ENCODE measurements at places on chromosomes 3 and 15.

DNA sequence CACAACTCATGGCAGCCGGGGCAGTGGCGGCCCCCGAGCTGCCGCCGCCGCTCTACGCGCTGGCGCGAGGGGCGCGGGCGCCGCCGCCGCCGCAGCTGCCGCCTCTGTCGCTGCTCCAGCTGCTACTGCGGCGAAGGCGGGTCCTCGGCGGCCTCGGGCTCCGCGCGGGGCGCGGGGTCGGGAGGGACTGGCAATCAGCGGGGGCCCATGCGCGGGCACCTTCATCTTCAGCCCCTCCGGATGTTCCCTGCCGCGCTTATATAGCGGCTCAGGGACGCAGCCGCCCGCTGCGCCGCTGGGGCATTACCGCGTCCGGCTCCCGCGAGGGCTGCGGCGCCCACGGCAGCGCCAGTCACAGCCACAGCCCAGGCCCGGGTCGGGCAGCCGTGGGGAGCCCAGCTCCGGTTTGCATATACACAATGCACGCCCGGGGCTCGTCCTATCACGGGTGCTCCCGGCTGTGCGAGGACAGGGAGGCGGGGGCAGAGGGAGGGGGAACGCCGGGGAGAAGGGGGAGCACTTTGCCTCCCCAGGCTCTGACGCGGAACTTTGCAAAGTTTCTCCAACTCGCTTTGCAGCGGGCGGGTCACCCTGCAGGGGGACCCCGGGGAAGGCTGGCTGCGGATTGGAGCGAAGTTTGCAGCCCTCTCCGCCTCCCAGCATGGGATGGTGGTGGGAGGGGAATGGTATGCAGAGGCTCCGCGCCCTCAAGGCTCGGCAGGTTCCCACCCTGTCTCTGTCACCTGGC lies at the start of gene VGLL3:
VGLL3 (minus strand) TSS at position 416 of the 748 bp plus-strand sequence; CDS start at position 10, 406 bp downstream.
- DNase-seq: peak; percentile 9

- DNase-seq: peak; percentile 57
These were observed 24.8 kb downstream of the TMOD2 start for GRCh38 chr15:51775967-51776816.

DNA sequence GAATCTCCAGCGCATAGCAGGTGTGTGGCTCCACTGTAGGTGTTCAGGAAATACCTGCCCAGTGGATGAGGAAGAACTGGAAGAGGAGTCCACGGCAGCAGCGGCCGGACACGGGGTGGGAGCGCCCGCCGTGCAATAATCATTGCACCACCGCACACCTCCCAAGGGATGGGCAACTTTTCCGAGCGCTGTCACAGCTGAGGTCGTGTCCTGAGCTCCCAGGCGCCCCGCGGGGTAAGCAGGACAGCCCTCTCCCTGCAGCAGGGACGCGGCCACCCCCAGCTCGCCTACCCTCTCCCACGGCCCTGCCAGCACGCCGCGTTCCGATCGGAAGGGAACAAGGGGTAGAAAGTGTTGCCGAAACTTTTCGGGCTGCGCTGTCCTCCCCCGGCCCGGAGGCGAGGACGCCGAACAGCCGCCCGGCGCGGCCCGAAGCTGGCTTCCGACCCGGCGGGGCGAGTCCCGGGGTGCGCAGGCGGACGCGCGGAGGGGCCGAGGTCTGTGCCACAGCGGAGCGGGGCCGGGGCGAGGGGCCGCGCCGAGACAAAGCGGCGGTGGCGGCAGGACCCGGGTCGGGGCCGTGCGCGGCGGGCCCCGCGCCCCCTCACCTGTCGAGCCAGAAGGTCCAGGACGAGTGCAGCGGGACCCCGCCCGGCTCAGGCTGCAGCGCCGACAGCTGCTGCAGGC lies 475 bp downstream of the EIF4E3 start:
- peak; percentile 59 for DNase-seq

DNA sequence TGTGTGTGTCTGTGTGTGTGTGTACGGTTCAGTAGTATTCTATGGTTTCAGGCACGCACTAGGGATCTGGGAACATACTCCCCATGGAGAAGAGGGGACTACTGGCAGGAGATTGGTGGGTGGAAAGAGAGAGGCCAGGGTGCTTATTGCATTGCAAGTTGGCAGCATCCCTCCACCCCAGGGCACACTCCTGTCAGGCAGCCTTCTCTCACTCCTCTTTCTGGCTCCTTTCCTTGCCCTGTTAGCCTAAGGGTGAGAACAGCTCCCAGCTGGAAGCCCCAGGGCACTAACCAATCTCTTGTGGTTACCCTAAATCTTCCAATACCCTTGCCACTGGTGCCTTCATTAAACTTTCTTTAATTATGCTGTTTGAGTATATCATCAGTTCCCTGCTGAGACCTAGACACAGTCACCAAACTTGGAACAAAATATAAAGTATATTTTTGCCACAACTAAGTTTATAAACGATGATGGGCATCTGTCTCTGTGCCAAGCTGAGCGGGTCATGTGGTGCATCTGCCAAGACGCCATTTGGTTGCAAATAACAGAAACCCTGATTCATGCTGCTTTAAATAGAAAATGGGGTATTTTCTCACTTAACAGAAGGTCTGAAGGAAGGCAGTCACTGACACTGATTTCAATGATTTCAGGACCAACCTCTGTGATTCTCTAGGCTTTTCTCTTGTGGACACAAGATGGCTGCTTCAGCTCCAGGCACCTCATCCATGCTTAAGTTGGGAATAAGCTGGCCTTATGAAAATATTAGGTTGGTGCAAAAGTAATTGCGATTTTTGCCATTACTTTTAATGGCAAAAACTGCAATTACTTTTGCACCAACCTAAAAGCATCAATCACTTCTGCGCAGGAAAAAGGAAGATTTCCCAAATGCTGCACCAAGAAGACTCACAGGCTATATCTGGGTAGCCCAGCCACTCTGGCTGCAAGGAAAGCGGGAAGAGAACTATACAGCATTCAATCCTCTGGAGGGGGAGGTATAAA lies 476.9 kb upstream of the PROK2 start:
- DNase-seq: no peak

GRCh38 chr3:59717679-59718205 lies 667.9 kb upstream of the CFAP20DC start:
- DNase-seq: no peak

DNA sequence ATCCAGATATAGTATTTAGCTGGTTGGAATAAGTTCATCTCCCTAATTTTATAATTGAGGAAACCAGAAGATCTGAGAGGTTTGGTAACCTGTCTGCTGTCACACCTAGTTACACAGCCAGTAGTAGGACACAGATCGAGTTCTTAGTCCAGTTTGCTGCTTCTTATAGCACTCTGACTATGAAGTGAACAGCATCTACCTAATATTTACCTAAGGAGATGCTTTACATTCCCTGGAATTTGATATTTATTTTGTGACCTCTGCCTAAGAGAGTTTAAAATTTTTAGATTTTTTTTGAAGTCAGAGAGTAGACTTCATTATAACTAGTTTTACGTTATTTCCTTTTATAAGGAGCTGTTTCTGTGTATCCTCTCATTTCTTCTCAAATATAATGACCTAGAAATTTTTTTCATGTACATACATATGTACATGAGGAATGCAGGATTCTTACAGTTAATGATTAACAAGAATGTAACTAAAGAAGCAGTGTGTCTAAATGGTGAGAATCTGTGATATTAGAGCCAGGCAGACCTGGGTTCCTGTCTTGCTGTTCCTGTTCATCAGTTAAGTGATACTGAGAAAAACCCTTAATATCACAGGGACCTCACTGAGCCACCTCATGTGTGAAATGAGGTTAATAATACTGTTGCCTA lies 4.3 kb downstream of the ARHGEF26 start:
- DNase-seq: no peak

DNA sequence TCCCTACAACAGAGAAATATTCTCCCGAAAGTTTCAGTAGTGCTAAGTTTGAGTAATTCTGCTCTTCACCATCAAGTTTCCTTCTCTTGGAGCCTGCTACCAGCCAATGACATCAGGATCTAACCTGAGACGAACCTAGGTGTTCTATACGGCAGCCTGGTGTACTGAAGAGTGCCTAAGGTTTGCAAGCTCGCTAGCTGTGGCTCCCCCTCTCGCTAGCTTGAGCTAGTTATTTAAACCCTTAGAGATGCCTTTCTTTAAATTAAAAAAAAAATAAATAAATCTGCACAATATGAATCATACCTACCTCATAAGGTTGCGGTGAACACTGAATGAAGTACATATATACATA lies 1.4 kb upstream of the COL8A1 start:
- DNase-seq: no peak

- DNase-seq: peak; percentile 2
These were observed 179.8 kb downstream of the THSD4 start for GRCh38 chr15:71294911-71295602.

GRCh38 chr3:35659768-35660167 lies 20.4 kb downstream of the ARPP21 start:
- DNase-seq: no peak

GRCh38 chr3:131728898-131729642 lies 226.3 kb upstream of the MRPL3 start:
- no peak for DNase-seq

GRCh38 chr3:133472889-133473288 lies 73.0 kb downstream of the BFSP2 start:
- DNase-seq: no peak

DNA sequence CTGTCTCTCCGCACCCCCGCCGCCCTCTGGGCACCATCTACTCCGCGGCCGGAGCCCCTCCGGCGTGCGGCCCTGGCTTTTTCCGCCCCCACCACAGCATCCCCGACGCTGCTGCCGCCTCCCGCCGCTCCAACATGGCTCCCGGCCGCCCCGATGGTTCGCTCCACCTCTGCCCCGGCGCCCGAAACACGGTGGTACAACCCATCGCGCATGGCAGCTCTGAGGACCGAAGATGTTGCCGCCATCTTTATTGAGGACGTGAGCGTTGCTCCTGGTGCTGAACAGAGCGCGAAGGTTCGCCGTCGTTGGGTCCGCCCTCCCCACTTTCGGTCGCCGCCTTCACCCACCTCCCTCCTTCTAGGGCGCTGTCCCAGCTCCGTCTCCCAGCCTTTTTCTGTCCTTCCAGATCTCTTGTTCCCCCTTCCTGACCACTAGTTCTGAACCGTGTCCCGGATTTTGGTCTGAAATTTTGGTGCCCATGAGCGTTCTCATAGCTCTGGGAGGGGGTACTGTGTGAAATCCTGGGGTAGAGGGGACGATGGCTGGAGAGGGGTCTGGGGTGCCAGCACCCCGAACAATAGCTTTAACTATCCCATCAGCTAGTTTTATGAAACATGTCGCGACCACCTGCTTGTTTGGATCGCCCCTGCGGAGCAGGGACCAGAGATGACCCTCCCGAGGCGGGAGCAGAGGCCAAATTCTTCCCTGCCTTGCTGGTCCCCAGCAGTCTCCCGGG lies at the start of gene CELSR3:
CELSR3 (minus strand) TSS at position 134 of the 736 bp plus-strand sequence. CDS start 252 bp downstream, outside the sequence.
- peak; percentile 75 for DNase-seq

DNA sequence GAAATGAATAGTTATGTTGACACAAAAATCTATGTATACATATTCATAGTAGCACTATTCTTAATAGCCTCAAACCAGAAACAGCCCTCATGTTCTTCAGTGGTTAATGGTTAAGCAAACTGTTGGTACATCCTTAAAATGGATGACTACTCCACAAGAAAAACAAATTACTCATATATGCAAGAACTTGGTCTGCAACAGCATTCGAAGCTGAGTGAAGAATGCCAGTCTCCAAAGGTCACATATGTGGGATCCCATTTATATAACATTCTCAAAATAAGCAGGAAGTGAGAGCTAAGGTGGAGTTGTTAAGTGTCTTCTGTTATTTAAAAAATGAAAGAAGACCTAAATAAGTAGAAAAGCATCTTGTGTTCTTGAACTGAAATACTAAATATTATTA lies 365.7 kb downstream of the GABRG3 start:
- DNase-seq: no peak

DNA sequence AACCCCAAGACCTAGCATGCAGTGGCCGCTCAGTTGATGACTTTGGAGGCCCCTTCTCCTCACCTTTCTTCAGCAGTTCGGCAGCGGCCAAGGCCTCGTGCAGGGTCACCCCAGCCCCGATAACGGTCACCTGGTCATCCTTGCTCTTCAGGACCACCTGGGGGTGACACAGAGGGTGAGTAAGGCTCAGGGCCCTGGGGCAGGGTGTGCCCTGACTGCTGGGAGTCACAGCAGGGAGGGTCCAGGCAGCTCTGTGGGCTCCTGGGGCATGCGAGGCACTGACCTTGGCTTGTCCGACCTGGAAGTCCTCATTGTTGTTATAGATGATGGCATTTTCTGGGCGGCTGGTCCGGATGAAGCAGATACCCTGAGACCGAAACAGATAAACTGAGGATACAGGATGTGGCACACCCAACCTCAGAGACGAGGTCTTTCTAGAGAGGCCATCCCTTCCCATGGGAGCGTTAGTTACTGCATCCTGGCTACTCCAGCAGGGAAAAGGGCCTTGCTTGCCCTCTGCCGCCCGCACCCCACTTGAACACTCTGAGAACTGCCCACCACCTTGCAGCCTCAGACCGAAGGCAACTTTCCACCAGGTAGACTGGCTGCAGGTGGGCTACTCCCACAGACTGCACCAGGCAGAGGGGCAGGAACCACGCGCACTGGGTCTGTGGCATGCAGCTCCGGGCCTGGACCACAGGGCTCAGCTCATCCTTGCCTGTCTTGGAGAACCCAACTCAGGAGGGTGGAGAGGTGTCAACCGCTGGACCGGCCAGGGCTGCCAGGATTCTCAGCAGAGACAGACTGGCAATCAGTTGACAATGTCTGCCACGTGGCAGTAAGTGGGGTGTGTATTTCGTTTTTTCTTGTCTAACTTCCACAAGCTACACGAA lies 27.6 kb downstream of the TKT start:
- no peak for DNase-seq

DNA sequence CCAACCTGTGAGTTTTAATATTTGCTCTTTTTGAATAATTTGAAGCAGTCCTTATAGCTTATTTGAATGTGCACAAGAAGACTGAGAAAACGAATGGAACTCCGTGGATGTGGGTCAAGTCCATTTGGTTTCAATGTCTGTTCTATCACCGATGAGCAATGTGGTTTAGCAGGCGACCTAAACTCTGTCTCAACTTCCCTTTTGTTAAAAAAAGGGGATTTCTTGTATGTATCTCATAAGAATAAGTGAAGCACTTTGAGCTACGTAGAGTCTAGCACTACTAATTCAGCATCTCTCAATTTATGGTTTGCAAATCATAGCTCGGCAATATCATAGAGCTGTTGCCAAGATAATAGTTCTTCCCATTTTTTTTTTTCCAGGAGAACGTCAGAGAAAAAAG lies 4.6 kb upstream of the SKIL start:
- no peak for DNase-seq

- DNase-seq: no peak
These were observed 359.7 kb upstream of the ROPN1 start for GRCh38 chr3:124351430-124352148.

GRCh38 chr15:22948056-22948455 lies 32.1 kb downstream of the CYFIP1 start:
- no peak for DNase-seq

- peak; percentile 74 for DNase-seq
These were observed 19.9 kb upstream of the TATDN2 start for GRCh38 chr3:10228248-10228950.

GRCh38 chr3:50587373-50587772 lies 18.1 kb downstream of the HEMK1 start:
- DNase-seq: no peak

Data from stimulated activated CD4-positive, alpha-beta T cell treated with anti-CD3 and anti-CD28 coated beads, Interleukin-15, amount 100 ng/mL, for 24 hours (primary cell).